Motor neuron (in vitro differentiated cells): ENCODE measurements at places on chromosomes 1 and 21.

GRCh38 chr1:25194572-25195020 is 37.7 kb downstream of the SYF2 start:
- ATAC-seq, result no peak

GRCh38 chr21:17925899-17926298 is 106.7 kb upstream of the C21orf91 start:
- no peak for ATAC-seq

DNA sequence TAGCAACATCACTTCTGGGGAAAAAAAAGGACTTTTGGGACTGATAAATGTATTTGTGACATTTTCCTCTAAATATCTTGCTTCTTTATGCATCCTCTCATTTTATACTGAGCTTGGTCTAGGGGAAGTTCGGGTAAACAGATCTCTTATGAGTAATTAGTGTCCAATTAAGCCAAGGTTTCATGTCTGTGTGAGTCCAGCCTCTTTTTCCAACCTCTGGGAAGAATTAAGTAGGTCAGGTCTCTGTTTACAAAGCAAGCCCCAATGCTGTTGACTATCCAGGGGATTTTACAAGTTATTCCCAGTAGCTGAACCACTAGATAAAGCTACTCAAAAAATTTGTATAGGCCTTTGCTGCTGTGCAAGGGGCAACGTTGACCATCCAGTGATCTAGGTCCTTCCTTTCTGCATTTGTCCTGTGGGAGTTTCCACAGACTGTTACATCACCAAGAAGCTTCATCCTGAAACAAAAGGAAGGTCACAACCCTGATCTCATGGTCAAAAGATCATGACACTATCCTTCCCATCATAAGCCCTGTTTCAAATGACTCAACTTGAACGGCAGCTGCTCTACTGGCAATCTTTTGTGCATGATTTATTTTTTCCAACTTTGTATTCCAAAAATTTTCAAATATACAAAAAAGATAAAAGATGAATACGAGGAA is 74.3 kb downstream of the ETS2 start:
- no peak for ATAC-seq

DNA sequence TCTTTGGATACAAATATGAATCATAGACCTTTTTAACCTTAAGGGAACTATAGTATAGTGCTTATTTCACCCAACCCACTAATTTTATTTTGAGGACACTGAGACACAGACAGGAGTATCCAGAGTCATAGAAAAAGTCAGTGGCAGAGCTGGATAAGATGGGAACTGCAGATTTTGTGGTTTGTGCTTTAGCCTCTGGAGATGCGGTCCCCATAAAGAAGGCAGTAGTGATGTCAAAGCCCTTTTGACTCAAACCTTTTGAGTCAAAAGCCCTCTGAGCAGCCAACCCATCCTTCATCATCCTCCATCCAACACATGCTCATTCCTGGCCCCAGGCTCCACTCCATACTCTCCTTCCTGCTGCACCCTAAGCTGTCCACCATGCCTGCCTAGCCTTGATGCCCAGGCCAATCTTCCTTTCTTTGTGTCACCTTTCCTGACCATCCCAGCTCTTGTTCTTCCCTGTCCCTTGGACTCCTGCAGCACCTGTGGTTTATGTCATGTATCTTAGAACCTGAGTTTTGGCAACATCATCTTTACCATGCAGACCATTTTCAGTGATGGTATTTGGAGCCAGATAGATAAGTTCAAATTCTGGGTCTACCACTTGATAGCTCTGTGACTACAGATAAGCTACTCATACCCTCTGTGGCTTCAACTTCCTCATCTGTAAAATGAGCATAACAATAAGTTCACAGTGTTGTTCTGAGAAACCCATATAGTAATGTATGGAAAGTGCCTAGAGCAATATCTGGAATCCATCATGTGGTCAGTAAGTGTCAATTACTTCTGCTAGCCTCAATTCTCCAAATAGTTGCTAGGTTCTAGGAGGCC is 20.1 kb downstream of the SLAMF1 start:
- ATAC-seq, result no peak

- ATAC-seq, result peak; percentile 59
These were observed 94.5 kb downstream of the ROR1 start for GRCh38 chr1:63868268-63868781.

GRCh38 chr1:3688356-3689137 is 36.2 kb downstream of the TP73 start:
- no peak for ATAC-seq

- no peak for ATAC-seq
These were observed 8.5 kb upstream of the B4GALT3 start for GRCh38 chr1:161185732-161186311.

GRCh38 chr1:31505911-31506497 is 70.3 kb upstream of the TINAGL1 start:
- ATAC-seq, result no peak

DNA sequence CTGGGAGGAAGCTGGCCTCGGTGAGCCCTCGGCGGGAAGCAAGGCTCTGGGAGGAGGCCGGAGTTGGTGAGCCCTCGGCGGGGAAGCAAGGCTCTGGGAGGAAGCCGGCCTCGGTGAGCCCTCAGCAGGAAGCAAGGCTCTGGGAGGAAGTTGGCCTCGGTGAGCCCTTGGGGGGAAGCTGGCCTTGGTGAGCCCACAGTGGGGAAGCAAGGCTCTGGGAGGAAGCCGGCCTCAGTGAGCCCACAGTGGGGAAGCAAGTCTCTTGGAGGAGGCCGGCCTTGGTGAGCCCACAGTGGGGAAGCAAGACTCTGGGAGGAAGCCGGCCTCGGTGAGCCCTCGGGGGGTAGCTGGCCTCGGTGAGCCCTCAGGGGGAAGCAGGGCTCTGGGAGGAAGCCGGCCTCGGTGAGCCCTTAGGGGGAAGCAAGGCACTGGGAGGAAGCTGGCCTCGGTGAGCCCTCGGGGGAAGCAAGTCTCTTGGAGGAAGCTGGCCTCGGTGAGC is 36.0 kb downstream of the KRTAP10-1 start:
- no peak for ATAC-seq

GRCh38 chr1:33306653-33307493 is 14.0 kb downstream of the A3GALT2 start:
- no peak for ATAC-seq

GRCh38 chr21:34201001-34201400 is 127.6 kb downstream of the MRPS6 start:
- ATAC-seq, result no peak

DNA sequence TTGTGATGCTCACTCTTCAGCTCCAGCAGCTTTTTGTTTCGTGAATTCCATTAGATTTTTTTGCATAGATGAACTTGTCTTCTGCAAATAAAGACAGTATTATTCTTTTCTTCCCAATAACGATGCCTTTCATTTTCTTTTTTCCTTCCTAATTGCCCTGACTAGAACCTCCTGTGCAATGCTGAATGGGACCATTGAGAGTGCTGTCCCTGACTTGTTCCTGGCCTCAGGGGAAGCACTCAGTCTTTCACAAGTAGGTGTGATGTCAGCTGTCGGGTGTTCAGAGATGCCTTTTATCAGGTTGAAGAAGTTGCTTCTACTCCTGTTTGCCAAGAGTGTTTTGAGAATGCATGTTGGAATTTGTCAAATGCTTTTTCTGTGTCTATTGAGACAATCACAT is 64.3 kb upstream of the ADARB1 start:
- ATAC-seq, result no peak

DNA sequence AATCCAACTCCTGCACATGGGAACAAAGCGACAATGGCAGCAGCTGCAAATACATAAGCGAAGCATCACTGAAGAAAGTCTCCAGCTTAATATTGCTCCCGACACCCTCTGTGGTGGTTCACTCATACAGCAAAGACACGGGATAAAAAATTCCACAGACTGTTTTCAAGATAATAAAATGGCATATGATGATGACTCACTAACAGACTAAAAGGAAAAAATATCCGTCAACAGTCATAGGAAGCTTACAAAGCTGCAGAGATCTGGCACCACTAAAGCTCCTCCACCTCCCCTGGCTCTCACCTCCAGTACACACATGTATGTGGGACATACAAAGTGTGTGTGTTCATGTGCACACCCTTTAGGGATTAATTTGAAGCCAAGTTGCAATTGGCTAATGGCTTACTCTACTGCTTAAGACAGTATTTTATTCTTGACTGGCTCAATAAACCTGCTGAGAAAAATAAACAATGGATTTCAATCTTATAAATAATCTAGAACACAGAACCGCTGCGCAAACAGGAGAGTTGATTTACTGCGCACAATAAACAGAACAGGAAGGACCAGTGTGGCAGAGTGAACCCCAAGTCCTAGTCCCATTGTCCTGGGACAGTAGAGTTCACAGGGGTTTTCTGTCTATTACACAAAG is 94.4 kb downstream of the SLC45A1 start:
- peak; percentile 59 for ATAC-seq

DNA sequence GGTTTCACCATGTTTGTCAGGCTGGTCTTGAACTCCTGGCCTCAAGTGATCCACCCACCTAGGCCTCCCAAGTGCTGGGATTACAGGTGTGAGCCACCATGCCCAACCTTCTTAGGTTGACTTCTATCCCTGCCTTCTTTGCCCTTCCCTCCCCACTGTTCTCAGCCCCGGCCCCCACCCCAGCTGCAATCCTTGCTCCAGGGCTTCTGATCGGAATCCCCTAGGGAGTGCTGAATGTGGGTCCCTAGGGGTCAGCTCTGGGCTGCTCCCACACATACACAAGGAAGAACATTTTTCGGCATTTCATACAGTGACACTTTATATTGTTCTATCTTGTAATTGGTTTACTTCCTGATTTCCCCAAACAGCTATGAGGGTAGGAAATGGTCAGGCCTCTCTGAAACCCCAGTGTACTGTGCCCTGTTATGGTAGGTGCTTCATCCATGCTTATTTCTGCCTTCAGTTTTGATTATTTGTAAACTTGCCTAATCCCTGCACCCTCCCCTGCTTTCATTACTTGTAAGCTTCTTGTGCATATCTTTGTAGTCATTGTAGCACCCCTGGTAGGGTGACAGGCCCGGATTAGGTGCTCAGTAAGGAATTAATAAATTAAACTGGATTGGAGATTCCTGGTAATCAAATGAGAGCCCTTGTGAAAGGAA is 5.8 kb upstream of the SRP9 start:
- ATAC-seq, result peak; percentile 34

DNA sequence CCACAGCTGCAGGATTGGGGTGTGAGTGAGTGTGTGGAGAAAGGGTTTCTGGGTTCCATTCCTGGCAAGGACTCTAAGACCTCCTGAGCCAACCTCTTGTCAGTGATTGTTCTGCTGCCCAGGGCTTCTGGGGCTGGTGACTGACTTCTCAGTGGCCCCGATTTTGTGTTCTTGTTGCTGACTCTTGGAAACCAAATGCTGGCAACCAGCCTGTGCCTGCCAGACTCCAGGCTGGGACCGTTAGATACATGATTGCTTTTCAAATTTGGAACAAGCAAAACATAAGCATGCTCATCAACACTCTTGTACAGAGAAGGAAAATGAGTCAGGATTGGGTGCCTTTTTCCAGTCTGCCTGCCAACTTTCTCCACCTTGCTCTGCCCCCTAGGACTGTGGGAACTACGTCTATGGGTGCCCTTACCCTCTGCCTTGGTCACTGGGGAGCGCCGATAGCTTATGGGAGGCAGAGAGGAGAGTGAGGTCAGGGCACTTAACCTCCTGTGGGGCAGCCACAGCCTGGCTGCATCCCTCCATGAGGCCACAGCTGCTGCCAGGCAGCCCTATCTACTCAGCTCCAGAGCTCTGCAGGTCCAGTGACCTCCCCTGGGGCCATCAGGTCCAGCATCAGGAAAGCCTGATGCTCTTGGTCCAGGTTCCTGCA is 39.3 kb upstream of the EPS8L3 start:
- no peak for ATAC-seq

DNA sequence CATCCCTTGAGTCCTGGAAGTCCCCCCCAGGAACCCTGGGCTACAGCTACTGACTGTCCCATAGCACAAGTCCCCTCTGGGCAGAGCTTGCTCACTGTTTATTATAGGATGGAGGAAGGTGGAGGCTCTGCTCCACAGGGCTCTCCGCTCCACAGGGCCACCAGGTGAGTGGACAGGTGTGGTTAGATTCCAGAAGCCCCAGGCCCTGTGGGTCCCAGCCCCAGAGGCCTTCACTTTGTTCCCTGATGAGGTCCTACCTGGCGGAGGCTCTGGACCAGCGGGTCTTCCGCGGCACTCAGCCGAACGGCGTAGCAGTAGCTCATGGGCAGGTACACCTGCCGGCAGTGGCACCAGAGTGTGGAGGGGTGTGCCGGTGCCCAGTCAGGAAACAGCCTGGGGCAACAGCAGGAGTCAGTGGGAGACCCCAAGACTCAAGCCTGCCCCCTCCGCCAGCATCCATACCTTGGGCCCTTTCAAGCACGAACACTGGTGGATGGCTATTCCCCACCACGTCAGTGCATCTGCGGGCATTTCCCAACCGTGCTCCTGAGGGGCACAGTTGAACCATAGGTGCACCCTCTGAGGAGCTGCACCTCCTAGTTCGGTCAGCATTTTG is 12.3 kb downstream of the LSS start:
- ATAC-seq, result no peak

GRCh38 chr21:46142582-46143473 is 12.6 kb downstream of the FTCD start:
- no peak for ATAC-seq

DNA sequence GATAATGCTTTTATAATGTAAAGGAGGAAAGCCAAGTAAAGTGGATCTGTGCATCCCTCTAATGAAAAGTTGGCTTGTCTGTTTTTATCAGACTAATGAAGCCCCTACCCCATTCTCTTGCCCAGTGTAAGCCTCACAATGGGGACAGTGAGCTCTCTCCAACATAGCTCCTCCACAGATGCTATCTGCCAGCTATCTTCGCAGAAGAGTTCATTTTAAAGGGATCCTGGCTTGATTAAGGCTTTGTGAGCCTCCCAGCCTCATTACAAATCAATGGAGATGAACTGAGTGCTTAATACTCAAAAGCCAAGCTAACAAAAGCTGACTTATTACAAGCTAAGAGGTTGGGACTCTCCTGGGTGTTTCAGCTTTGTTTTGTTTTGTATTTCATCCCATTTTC is 514.7 kb downstream of the NUF2 start:
- ATAC-seq, result peak; percentile 31

DNA sequence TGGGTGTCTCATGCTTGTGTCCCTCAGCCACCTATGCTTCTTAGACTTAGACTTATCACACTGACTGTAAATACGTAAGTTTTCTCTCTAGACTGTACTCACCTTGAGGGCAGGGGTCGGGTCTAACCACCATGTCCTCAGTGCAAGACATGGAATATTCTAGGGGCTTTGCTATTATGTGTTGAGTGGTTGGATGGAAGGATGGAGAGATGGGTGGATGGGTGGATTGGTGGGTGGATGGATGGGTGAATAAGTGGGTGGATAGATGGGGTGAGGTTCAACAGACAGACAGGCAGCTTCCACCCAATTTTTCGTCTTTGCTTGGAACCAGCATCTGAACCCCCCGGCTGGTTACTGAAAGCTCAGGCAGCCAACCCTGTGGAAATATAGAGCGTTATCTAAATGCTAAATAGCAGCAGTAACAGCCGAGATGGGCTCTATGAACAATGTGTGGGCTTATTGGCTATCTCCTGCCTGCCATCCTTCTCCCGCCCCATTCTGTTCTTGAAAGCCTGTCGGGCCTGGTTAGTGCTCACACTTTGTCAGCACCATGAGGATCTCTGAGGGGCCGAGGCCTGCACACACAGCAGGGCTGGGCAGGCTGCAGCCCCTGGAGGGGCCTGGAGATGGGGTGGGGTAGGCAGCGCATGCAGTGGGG is 130.7 kb downstream of the ACTL8 start:
- ATAC-seq, result no peak

- ATAC-seq, result peak; percentile 20
These were observed 29.1 kb downstream of the TEX35 start for GRCh38 chr1:178541829-178542553.
